Activated CD8-positive, alpha-beta memory T cell treated with anti-CD3 and anti-CD28 coated beads for 1 hour (primary cell): ENCODE measurements at places on chromosomes 5 and 9.

- DNase-seq = no peak
Measured at GRCh38 chr5:169174923-169175322, 126.0 kb downstream of the SLIT3 start.

- no peak for DNase-seq
Measured at GRCh38 chr9:93097511-93098201, 1.6 kb downstream of the CARD19 start.

- no peak for DNase-seq
Measured at GRCh38 chr5:61177716-61178115, 15.4 kb upstream of the SMIM15 start.

DNA sequence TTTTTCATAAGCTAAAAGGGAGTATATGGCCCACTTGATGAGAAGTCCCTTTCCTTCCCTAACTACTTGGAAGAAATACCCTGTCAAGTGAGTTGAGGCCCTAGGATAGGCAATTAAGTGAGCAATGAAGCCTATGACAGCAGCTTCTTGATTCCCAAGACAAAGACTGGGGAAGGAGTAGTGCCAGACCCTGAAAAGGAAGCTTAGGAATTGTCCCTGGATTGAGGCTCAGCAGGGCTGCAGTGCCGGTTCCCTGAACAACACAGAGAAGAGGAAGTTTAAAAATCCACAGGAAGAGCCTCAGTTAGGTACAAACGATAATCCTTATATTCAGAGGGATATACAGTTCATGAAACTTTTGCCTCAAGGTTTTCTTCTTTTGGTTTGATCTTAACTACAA lies 61.8 kb upstream of the RAD23B start:
- no peak for DNase-seq
